GM23248 (cell line): ENCODE measurements at places on chromosomes 12 and 14.

GRCh38 chr12:3550839-3551238, 59.8 kb downstream of the PRMT8 start:
- no peak for DNase-seq

DNA sequence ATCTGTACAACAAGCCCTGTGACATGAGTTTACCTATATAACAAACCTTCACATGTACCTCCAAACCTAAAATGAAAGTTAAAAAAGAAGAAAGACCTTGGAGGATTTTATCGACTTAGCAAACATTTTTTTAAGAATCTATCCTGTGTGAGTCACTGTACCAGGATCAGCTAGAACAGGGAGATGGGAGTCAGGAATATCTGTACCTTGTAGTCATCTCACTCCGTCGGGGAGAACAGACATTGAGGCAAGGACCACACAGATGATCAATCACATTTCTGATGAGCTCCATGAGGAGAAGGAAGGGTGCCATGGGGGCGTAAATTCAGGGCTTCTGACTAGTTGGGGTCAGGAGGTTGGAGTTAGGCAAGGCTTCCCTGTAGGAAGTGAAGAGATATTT, 310.6 kb downstream of the VRK1 start:
- no peak for DNase-seq

GRCh38 chr14:93039649-93040315, 75.9 kb downstream of the ITPK1 start:
- DNase-seq, result no peak

DNA sequence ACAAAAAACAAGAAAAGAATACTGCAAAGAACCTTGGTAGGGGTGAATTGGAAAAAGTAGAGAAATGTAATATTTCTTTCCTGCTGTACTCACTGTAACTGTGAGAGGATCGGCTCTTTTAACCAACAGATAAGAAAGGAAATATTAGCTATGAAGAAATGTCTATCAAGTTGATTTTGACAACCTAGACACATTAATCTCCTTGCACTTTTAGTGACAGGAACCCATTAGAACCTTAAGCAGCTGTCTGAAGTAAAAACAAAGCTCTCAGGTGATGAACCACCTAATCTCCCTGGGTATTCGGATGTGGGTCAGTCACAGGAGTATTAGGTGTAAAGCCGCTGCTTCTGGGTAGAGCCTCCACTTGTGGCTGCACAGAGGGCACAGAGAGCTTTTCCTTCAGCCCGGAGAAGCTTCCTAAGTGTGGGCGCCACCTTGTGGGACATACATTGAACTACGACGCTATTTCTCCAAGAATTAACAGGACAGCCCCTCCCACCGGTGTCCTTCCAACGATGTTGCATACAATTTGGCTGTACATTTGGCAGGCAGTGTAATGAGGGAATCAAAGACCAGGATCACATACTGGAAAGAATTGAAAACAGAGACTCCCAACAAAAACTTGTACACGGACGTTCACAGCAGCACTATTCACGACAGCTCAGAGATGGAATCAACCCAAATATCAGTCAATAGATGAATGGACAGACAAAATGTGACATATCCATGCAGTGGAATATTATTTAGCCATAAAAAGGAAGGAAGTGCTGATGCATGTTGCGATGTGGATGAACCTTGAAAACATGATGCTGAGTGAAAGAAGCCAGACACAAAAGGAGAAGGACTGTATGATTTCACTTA, 28.9 kb upstream of the MAPKAPK5 start:
- peak; percentile 93 for DNase-seq

- DNase-seq, result no peak
Observed at GRCh38 chr14:71749613-71750238, 182.5 kb upstream of the RGS6 start.
